ENCODE measurements at places on chromosomes 2 and 18.

DNA sequence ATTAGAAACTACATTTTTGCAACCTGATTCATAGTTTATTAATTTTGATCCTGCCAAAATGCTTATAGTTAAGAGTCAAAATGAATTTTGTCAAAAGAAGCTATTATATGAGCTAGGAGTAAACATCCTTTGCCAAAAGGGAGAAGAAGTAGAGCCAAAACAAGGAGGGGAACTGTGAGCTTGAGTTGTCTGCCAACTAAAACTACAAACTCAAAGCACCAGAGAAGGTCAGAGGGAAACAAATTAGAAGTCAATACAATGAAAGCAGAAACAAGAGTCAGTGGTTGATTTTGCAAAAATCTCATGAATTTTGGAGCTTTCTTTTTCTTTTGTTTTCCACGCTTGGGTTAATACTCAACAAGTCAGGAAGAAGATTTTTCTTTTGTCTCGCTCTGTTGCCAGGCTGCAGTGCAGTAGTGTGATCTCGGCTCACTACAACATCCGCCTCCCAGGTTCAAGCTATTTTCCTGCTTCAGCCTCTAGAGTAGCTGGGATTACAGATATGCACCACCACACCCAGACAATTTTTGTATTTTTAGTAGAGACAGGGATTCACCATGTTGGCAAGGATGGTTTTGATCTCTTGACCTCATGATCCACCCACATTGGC, 508.5 kb downstream of the RIT2 start:
- no peak for DNase-seq

- DNase-seq = no peak
Measured at GRCh38 chr2:22867973-22868372, 517.0 kb upstream of the KLHL29 start.

- no peak for DNase-seq
Measured at GRCh38 chr2:166499281-166499680, 5.2 kb upstream of the SCN7A start.

DNA sequence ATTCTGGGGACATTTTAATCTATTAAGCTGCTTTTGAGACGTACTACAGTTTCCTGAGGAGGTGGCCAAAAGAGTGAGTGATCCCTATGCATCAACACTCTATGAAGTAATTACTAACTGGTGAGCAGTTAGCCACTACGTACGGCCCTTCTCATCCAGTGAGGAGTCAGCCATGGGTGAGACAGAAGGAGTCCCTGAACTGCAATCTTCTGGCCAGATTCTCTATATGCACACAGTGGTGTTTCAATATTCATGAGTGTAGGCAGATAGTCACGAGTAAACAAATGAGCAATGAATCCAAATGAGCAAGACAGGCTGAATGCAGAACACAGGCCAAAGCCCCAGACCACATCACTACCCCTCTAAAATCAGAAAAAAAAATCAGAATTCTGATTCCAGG, 29.8 kb upstream of the TMEM214 start:
- DNase-seq = no peak

DNA sequence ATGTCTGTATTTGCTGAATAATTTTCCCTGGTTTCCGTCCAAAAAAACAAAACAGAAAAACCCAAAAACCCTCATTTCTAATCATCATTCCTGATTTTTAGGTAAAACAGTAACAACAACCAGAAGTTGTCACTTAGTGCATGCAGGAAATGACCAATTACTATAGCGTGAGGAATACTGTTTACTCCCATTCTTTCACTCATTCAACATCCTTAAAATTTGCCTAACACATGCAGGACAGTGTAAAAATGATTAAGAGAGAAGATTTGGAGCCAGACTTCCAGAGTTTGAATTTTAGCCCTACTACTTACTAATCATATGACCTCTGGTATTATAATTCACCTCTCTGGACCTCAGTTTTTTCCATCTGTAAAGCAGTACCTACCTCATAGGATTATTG, 83.1 kb downstream of the FIGN start:
- DNase-seq = no peak
